ENCODE measurements at places on chromosomes 3 and 15.
A peak's percentile ranks its signal among the peaks of the same experiment; 100 is the strongest.

GRCh38 chr15:52071570-52071969 lies 41.0 kb downstream of the BCL2L10 start:
- no peak for DNase-seq

- no peak for DNase-seq
These were observed 43.7 kb upstream of the MAPKBP1 start for GRCh38 chr15:41730543-41730942.

DNA sequence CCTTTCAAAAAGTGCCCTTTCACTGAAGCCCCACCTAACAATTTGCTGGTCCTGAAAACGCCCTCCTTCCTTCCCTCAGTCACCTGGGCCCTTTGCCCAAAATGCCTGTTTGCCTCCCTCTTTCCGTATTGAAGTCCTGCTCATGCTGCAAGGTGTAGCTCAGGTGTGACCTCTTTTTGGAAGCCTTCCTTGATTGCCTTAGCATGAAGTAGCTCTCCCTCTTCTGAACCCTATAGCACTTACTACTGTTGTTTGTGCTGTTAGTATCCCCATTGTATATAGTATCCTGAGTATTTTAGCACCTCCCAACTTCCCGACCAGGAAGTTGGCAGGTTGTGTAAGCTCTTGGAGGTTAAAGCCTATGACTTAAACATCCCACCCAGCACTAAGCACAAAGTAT lies 1.7 kb downstream of the PLS1 start:
- DNase-seq = no peak

DNA sequence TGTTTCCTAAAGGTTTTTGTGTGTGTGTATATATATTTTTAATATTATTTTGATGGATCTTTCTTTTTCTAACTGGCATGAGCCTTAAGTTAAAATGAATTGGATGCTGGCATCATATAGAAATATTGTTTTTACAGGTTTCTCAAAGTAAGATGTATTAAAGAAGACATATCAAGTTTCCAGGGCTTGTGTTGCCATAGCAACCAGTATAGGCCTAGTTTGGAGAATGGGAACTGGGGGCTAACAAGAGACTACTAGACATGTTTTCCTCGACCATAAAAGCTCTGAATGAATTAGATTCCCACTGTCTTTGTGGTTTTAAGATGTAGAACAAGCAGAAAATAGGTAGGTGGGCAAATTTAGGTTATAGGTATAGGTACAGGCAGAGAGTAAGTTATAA lies 771.4 kb downstream of the TUSC7 start:
- DNase-seq = no peak

GRCh38 chr3:183981990-183982644 lies 35.6 kb downstream of the ABCC5 start:
- DNase-seq = no peak

DNA sequence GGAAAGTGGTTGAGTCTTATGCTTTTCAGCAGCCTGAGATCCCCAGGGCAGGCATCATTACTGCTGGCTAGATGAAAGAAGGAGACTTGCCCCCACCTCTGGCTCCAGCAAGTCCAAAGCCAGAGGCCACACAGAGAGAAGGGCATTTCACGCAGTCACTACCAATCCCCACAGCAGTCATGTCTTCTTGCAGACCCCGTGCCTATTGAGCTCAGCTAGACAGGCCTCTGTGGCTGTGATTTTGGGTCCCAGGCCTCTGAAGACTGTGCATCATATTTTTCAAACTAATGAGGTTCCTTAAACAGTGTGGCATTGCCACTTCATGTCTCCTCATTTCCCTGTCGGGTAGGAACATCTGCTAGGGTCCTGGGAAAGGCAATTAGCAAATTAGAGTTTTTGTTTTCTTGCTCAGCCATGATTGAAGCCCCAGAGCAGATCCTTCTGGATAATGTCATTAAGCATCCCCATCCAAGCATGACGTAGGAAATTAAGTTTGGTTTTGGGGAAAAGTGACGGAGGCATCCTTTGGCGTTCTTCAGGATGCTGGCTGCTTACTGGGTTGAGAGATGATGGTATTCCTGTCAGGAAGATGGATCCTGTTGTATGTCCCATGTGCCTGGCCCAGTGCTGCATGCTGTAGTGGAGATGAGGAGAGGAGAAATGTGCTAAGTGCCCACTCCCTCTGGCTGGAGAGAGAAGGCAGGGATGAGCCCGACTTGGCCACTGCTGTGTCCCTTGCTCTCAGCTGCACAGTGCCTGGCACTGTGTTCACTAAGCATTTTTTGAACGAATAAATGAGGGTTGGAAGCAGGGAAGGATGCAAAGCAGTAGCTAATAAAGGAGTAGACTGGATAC lies 7.0 kb downstream of the SPSB4 start:
- no peak for DNase-seq

DNA sequence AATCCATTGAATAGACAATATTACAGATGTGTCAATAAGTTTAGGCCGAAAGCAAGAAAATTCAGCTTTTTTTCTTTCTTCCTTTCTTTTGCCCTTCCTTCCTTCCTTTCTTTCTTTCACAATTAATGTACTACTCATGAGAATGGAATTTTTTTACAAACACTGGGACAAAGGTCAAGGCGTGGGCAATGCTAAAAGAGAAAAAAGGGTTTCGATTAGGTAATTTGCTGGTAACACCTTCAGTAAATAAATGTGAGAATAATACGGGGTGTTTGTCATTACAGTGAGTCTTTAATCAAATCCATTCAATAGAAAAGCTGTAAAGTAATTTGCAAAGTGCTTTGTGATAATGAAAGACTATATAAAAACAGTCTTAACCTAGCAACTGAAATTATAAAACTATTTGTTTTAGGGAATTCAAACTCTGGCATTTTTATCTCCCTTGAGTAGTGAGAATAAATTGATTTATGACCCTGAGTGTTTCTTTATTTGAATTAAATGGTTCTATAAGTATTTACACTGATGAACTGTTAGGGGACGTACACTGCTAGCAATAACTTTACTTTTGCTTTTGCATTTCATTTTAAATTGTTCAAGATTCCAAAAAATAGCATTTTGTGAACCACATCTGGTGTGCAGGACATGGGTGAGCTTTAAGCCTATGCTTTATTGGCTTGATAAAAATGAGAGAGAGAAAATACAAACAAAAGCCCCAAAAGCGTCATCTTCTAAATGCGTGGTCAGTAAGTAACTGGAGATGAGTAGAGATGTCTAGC lies 104.2 kb upstream of the THRB start:
- DNase-seq = no peak

DNA sequence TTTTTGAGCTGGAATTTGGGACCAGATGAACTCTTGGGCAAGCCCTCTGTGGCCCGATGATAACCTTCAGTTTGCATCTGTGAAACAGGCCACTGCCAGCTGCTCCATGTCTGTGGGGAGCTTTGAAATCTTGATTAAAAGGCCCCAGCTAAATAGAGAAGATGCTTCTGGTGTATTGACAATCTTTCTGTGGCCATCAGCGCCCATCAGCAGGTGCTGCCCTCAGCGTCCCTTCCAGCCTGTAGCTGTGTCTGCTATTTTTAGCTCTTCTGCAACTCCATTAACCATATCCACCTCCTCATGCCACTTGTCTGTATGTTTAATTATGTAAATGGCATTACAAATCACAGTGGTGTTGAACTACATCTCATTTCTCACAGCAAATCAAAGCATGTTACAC lies 54.0 kb downstream of the CHCHD6 start:
- DNase-seq = peak; percentile 18

DNA sequence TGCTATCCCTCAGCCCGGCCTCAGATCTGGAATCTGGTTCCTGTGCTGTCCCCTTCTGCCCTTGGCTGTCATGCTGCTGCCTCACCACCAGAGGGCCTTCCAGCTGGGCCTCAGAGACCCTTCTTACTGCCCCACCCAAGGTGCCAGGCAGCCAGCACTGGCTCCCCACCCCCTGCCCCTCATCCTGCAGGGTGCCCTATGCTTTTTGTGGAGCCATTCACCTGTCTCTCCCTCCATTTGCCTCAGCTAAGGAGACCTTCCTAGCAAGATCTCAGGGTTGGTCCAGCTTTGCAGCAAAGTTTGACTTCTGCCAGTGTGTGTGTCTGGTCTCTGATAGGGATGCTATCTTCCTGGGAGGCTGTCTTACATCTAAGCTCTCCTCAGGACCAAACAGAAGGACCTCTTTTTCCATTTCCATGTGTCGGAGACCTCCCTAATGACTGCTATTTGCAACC lies 1.9 kb upstream of the VWA5B2 start:
- DNase-seq = peak; percentile 52

DNA sequence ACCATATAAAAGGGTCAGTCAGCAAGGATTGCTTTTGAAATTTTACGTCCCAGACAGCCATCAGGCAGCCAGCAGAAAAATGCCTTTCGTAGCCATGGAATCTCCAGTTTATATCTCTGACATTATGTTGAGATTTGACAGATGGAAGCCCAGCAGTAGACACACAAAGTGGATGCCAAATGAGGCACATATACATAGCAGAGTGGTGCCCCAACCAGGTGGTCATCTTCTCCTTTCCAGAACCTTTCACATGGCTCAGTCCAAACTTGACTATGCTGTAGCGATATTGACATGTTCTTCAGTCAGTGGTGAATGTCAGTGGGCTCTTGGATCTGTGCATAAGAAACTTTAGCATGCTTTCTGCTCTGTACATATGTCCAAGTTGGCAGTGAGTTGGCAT lies 123.3 kb upstream of the GBE1 start:
- no peak for DNase-seq

DNA sequence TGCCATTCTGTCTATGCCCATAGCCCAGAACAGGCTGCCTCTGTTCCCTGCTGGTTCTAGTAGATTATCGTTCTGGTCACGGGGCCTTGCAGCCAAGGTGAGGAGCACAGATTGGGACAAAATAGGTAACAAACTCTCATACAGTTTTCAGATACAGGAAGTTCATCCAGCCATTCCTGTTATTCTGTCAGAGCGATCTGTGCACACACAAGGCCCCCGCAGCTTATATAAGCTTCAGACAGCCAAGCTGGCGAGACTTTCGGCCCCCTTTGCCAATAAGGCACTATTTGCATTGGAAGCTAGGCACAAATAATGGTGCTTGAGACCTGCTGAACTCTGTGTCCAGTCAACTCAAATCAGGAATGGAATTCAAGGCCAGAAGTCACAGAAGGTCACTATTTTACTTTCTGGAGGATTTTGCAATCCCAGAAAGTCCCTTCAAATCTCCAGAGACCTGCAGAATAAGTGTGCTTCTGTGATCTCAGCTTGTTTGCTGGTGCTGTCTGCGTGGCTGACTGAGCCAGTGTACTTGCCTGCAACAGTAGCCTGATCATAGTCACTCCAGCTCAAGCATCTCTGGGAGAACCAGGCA lies 69.4 kb downstream of the BFSP2 start:
- no peak for DNase-seq

- peak; percentile 12 for DNase-seq
These were observed 69.5 kb upstream of the VEPH1 start for GRCh38 chr3:157572559-157573270.

- peak; percentile 0 for DNase-seq
These were observed 375.1 kb downstream of the PTPRG start for GRCh38 chr3:61936344-61936937.

GRCh38 chr15:74988007-74988800 lies 7.2 kb upstream of the SCAMP5 start:
- DNase-seq = peak; percentile 23

- DNase-seq = no peak
These were observed 66.8 kb downstream of the FAIM start for GRCh38 chr3:138675393-138675792.

GRCh38 chr15:97881346-97881965 lies 79.0 kb upstream of the ARRDC4 start:
- DNase-seq = no peak

GRCh38 chr3:46987743-46988401 lies 8.4 kb downstream of the NBEAL2 start:
- no peak for DNase-seq

GRCh38 chr15:51260202-51260601 lies 78.2 kb downstream of the CYP19A1 start:
- DNase-seq = no peak

DNA sequence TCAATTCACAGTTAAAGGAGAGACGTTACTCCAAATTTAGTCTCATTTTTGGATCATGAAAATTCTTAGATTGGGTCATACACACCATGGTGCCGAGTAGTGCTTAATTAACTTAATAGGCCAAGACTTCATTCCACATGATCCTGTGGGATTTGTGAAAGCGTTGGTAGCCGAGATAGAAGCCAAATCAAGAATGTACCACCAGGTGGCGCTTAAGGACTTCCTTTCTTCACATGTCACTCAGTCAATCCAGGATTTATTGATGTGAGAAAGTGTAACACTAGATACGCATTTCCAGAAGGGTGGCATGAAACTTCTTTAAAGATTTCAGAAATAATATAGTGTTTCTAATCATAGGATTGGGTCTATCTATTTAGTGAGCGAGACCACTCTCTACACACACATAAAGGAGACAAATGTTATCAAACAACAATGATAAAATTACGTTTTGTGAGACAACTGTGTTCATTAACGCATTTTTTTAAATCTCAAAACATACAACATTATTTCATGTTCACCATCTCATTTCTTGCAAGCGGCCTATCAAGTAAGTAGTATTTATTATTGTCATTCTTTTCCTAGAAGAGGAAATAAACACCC lies 436.1 kb downstream of the CHL1 start:
- peak; percentile 37 for DNase-seq

DNA sequence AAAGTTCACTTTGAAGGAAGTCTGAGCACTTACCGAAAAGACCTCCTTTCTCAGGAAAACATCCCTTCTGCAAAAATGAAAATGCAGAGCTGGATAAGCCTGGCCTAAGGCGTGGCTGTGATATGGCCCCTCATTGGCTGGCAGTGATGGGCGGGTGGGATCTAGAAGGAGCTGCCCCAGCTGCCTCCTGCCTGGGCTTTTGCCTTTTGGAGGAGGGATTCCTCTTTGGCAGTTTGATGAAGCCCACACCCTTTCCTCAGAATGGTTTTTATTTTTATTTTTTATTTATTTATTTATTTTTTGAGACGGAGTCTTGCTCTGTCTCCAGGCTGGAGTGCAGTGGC lies 4.0 kb upstream of the DZIP1L start:
- DNase-seq = no peak

DNA sequence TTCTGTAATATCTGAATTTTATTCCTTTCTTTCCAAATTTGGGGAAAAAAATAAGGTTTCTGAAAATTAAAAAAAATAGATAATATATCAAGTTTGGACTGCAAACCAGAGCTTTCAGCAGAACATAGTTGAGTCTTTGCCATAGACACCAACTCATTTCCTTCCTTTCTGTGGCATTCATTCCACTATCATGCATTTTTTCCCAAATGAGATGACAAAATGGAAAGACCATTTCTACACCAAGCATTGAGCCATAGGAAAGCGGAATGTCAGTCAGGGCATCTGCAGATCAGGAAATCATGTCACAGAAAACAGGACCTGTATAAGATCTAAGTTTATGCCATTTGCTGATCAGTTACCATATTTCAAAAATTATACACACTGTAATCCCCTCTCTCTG lies 333.3 kb upstream of the THBS1 start:
- DNase-seq = no peak

- DNase-seq = no peak
These were observed 548.2 kb downstream of the FHIT start for GRCh38 chr3:60703008-60703407.

GRCh38 chr3:139934613-139935015 lies 371 bp upstream of the CLSTN2 start:
- peak; percentile 83 for DNase-seq

GRCh38 chr3:14521611-14522010 lies 18.5 kb downstream of the GRIP2 start:
- no peak for DNase-seq
